Activated CD4-positive, CD25-positive, alpha-beta regulatory T cell treated with anti-CD3 and anti-CD28 coated beads, Interleukin-2, amount 50 U/mL, for 16 hours (primary cell): ENCODE measurements at places on chromosomes 6 and 20.

- DNase-seq: no peak
Measured at GRCh38 chr6:16582446-16583143, 178.7 kb downstream of the ATXN1 start.

DNA sequence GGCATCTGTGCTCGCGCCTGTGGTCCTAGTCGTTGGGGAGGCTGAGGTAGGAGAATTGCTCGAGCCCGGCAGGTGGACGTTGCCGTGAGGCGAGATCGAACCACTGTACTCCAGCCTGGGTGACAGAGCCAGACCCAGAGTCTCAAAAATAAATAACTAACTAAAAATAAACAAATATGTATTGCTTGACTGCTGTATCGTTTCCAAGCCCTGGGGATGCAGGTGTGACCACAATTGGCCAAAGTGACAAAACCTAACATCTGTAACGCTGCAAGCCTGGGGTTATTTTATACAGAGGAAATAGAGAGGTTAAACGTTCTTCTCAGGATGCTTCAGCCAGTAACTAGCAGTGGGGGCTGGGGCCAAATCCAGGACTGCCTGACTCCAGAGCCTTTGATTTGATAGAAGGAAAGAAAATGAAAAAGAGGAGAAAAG is 1.9 kb upstream of the SRSF3 start:
- DNase-seq: no peak

- no peak for DNase-seq
Measured at GRCh38 chr6:37947468-37947867, 127.9 kb downstream of the ZFAND3 start.

DNA sequence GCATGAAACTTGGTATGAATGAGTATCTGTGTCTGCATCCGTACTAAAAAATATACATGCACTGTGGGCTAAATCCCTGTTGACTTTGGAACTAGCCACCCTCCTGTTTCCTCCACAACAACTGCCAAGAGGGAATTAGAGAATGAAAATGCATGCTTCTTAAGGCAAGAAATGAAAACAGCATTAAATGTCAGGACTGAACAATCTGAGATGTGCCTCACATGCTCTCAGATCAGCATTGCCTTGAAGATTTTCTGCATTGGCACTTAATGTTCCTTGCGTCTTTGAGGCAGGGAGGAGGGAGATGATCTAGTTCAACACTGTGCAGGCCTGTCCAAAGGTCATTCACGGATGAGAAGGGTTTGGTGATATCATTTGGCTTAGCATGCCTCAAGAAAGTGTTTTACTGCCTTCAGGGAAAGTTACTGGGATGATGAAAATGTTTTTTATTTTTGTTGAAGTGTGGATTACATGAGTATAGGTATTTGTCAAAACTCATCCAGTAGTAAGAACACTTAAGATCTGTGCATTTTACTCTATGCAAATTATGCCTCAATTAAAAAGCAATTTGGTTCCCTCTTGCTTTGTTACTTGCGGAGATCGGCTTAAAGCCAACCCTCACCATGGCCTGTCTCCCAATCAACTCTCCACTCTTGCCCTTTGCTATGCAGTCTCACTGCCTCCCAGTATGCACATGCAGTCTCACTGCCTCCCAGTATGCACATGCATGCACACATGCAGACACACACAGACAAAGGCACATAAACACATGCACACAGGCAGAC is 47.5 kb upstream of the RIN2 start:
- no peak for DNase-seq

DNA sequence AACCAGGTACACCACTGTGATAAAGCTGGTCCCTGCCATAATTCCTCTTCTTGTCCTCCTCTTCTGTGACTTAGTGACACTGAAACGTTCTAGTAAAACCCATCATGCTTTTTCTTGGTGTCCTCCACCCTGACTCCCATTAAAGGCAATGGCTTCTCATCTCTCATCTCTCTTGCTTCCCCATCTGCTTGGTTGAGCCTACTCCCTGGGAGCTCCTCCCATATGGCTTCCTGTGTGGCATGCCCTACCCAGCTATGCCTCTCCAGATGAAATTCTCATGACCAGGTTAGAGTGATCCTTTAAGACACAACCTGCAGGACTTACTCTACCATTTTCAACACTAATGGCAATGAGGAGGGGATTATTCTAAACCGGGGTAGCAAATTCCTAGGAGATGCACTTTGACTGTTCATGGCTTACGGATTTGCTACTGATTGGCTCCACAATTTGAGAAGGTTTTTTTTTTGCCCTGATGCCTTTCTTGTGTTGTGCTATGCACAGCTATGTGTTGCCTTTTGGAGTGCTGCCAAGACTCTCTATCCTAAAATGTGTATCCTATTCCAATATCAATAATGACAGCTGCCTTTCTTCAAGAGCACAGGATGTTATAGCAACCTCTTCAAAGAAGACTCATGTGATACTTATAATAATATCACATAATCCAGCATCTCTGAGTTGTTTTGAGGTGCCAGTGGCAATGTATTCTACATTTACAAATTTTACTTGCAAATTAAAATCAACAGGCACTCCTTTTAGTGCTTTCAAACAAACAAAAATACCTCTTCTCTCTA is 6.1 kb downstream of the SIRPG start:
- no peak for DNase-seq

DNA sequence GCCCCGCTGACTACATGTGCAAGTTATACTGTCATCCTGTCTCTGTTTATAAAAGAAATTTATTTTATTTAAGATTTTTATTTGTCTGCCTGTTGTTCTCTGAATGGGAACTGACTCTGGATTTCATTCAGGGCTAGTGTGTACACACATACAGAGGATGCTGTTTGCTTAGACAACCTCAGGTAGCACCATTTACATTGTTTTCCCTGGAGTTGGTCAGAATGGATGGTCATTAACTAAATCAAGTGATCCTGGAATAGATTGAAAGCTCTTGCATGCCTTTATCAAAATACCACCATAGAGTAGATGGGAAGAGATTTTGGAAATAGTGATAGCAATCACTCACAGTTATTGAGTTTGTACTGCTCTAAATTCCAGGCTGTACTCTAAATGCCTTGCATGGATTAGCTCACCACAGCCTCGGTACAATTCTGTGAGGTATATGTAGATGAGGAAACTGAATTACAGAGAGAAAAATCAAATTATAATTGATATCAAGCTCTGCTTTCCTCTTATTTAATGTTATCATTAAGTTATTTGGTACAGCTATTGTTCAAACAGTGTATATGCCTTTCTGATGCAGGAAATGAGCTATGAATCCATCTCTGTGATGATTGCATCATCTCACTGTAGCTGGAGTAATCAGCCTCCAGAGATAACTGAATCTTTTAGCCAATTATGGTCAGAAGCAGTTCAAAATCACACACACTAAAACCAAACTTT is 51.9 kb downstream of the RNF217 start:
- no peak for DNase-seq

DNA sequence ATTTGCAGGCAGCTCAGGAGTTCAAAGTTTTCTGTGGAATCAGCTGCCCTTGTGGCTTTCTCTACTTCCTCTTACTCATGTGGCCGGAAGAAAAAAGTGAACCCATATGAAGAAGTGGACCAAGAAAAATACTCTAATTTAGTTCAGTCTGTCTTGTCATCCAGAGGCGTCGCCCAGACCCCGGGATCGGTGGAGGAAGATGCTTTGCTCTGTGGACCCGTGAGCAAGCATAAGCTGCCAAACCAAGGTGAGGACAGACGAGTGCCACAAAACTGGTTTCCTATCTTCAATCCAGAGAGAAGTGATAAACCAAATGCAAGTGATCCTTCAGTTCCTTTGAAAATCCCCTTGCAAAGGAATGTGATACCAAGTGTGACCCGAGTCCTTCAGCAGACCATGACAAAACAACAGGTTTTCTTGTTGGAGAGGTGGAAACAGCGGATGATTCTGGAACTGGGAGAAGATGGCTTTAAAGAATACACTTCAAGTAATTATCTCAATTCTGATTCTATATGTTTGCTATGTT is 1.1 kb downstream of the MGME1 start:
- DNase-seq: peak; percentile 21

DNA sequence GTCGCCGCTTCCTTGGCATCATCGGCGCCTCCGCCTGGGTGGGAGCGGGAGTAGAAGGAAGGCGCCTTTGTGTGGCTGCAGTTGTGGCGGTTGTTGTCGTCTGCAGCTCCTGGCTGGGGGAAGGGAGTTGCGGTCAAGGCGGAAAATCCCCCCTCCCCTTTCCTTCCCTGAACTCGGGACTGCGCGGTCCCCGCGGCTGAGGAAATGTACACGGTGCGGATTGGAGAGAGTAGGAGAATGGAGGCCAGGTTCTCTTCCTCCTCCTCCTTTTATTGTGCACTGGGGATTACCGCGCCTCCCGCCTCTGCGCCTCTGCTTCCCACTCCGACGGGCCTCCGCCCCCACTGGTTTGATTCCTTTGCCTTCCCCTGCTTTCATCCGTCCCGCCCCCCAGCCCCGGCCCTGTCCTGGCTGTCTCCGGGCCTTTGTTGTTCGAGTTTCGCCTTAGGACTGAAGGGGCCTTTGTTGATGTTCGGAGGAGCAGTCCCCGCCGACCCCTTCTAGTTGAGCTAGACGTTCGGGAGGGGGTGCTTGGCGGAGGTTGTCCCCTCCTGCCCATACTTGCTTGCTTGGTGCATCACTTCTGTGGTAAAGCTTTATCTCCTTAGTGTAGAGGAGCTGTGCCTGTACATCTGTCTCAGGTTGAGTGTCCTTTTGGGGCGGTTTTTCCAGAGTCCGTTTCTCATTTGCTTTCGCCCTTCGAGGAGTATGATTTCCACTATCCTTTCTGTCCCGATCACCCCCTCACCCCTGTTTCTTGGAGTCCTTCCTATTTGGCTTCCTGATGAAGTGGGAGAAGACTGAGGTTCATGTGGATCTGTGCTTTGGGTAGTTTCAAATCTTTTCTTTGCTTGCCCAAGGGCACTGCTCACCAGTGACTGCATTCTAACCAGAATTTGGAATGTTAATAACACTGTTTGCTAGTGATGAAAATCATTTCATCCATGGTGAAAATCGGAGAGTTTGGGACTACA is 764 bp downstream of the ZNF292 start:
- no peak for DNase-seq

DNA sequence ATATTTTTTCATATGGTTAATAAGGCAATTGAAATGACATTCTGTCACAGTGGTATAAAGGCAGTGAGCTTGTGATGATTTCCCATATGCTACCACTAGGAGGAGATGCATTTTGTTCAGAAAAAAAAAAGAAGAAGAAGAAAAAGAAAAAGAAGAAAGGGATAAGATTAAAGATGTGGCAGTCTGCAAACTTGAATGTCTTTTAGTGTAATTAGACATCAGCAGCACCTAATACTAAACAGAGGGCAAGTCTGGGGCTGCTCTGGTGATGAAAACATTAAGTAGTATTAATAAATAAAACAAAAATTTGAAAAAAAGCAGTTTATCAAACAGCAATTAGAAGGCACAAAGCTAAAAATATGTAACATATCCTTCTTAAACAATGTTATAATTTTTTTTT is 95.4 kb upstream of the DEFB112 start:
- DNase-seq: no peak

GRCh38 chr6:157584036-157584435 is 203.0 kb downstream of the ZDHHC14 start:
- no peak for DNase-seq

- DNase-seq: no peak
Measured at GRCh38 chr6:17905611-17906592, 81.5 kb downstream of the KIF13A start.

DNA sequence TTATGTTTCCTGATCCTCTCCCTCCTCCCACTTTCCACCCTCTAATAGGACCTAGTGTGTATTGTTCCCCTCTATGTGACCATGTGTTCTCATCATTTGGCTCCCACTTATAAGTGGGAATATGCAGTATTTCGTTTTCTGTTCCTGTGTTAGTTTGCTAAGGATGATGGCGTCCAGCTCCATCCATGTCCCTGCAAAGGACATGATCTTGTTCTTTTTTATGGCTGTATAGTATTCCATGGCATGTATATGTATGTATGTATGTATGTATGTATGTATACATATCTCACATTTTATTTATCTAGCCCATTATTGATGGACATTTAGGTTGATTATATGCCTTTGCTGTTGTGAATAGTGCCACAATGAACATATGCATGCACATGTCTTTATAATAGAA is 188.7 kb downstream of the RFPL4B start:
- DNase-seq: no peak

- DNase-seq: no peak
Measured at GRCh38 chr6:90199900-90200299, 96.7 kb downstream of the BACH2 start.

GRCh38 chr6:83216806-83217205 is 23.6 kb downstream of the RWDD2A start:
- DNase-seq: no peak

DNA sequence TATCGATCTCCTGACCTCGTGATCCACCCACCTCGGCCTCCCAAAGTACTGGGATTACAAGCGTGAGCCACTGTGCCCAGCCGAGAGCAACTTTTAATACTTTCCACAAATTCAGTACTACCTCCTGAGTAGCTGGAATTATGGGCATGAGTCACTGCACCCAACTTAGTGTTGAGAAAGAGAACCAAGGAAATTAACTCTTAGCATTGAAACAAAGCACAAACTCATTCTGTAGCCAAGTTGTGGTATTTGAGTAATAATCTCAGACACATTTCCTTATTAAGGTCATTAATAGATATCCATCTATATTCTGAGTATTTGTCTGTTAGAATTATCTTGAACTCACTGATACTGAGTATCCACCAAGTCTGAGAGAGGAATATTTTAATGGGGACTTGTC is 14.3 kb upstream of the ELOVL2 start:
- DNase-seq: no peak

GRCh38 chr20:325889-326644 is 715 bp downstream of the SOX12 start:
- DNase-seq: no peak

DNA sequence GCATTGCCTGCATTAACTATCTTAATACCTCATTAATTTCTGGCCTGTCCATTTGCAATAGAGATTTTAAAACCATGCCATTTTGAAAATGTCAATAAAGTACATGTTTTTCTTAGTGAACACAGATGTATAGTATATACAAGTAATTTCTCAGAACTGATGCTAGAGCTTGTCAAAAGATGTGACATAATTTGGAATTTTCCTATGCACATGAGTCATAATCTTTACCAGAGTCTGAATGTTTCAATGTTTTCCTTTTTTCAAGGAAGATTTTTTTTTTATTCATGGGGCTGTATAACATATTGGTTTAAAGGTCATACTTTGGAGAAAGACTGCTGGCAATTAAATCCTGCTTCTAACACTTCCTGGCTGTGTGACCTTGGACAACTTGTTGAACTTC is 1347.5 kb upstream of the ADGRB3 start:
- DNase-seq: no peak

GRCh38 chr6:41734666-41735426 is 562 bp downstream of the TFEB start:
- peak; percentile 40 for DNase-seq

DNA sequence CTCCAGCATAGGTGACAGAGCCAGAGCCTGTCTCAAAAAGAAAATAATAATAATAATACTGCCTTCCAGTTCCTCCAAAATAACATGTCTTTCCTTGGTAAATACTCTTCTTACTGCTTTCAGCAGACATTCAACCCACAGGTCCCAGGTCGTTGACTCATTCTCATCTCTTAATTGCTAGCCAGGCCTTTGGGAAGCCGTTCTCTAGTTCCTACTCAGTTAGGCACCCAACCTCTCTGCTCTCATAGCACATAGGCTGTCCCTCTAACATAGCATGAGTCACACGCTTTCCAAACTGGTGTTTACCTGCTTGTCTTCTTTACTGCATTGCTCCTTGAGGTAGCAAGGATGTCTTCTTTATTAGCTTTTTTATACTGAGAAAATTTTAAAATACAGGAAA is 98.8 kb downstream of the LAMA2 start:
- DNase-seq: no peak
